Stimulated activated CD4-positive, alpha-beta T cell treated with anti-CD3 and anti-CD28 coated beads, TNF-alpha, amount 100 ng/mL, for 24 hours (primary cell): ENCODE measurements at places on chromosomes 5 and 9.

GRCh38 chr5:93311881-93312280, 269.1 kb downstream of the NR2F1-AS1 start:
- no peak for DNase-seq

DNA sequence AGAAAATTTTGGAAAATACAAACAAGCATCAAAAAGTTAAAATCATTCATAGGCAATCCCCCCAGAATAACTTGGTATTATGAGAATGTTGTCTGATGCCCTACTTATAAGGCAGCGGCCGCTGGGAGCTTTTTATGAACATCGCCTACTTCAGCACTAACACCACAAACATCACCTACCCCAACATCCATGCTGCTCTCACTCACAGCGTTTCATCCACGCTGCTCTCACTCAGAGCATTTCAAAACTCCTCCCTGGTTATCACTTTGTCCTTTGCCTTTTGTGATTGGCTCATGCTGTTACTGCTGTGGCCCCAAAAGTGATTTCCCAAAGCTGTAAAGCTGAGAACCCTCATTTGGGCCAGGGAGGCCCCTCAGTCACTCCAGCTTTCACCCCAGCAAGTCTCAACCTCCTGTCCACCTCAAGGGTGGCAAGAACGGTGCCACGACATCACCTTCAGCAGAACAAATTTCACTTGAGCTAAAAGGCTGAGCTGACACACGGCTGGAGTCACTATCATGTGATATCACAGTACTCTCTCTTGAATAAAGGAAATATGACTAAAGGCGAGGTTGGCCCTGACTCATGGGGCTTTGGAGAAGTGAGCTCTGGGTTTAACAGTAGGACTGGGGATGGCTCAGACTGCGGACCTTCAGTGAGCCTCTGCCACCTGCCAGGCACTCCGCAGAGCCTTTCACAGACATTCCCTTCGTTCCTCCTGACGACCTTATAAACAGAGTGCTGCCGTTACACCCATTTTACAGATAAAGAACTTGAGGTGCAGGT, 25.2 kb downstream of the SHC3 start:
- peak; percentile 5 for DNase-seq

DNA sequence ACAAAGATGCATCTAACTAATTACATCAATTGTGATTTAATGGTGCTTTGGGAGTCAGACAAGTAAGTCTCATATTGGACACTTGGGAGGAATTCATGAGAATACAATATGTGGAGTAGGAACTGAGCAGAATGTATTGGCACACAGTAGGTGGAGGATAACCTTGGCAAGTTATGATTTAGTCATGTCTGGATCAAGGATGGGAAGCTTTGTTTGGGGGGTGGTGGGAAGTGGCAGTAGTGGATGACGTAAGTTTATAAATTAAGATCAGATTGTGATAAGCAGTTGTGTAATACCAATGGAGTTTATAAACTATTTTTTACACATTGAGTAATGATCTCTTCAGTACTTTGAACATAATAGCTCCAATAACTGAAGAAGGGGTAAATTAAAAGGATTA, 67.0 kb downstream of the SGCD start:
- DNase-seq: no peak

DNA sequence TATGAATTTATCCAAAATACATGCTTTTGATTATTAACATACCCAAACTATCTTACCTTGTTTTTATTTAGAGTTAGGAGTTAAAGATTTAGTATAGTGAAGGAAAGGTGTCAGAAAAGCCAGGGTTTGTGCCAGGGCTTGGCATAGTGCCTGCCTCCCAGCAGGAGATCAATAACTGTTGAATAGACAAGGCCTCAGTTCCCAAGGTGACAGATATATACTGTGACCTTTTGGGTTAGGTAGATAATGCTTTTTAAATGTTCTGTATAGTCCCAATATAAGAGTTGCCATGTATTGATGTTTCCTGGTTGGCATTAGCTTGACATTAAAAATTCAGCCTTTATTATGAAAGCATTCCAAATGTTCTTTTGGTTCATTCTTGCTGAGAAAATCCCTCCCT, 121.8 kb downstream of the MCTP1 start:
- no peak for DNase-seq

GRCh38 chr9:136700959-136701667, 11.3 kb upstream of the DIPK1B start:
- peak; percentile 58 for DNase-seq

DNA sequence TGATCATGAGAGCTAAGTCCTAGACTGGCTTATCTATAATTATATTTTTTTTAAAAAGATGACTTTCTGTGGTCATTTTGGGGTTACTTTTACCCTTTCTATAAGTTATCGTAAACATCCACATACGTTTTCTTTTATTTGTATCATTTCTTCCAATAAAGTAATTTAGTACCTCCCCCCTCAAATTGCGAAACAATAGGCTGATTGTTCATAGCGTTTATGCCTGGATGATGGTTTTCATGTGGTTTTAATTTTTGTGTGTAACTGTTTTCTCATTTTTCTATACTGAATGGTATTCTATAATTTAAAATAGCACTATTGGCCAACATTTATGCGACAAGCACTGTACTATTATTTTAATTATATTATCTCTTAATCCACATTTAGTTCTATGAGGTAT, 44.5 kb downstream of the SMC5 start:
- no peak for DNase-seq

DNA sequence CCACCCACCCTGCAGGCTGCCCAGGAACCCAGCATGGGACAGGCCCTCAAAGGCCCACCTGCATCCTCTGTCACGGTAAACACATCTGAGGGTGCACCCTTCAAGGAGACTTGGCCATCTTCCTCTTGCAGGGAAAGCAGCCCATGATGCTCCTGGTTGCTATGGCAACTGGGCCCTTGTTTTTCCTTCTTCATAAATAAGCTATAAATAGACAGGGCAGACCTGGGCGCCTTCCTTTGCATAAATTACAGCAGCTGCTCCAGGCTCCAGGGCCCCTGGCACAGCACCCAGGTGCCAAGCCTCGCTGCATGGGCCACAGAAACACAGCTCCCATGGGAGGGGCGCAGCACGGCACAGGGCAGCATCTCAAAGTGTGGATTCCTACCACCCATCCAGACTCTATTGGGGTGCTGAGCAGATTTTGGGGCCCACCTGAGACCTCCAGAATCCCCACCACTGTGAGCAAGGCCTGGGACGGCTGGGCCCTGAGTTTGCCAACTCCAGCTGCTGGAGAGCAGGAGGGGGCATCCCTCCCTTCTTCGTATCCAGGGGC, 5.8 kb upstream of the PSMB7 start:
- DNase-seq: no peak

GRCh38 chr9:27088981-27089380, 20.0 kb upstream of the TEK start:
- DNase-seq: no peak

DNA sequence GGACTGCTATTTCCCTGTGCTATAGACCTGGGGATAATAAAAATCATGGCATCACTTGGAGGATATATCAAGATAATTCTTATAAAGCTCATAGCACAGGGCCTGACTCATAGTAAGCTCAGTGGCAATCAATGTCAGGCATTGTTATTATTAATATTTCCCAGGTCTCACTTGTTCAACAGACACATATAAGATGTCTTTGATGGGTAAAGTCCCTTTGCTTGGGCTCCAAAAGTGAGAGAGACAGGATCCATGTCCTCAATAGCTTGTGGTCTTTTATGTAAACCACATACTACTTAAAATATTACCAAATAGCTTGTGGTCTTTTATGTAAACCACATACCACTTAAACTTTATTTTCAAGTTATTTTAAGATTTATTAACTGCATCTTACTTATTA, 11.2 kb downstream of the SH3RF2 start:
- DNase-seq: no peak

DNA sequence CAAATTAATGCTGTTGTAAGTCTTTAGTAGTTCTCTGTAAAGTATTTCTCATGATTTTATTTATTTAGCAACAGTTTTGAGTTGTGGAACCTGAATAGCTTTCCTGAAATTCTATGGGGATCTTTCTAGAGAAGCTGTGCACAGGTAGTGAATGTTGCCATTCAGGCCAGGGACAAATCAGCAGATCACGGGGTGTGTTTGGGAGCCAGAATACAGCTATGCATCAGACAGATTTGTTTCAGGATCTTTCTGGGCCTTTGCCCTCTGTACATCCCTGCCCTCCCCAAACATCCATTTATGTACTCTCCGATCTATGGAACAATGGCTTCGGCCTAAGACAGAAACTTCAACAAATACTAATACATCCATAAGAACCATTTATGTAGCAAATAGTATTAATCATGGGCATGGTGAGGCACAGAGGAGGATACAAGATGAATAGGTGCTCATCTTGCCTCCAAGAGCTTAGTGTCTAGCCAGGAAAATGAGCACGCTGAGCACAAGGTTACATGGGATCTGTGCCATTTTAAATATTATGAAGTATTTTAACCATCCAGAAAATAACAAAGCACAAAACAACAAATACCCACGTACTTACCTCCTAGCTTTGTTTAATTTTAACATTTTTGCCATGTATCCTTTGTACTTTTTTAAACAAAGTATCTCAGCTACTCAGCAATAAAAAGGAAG, 13.1 kb downstream of the ARHGEF37 start:
- DNase-seq: no peak

- no peak for DNase-seq
Observed at GRCh38 chr5:153530357-153531143, 40.1 kb downstream of the GRIA1 start.

GRCh38 chr5:25515525-25515924, 870.7 kb upstream of the CDH10 start:
- no peak for DNase-seq

GRCh38 chr9:35972093-35972492, 14.1 kb upstream of the OR2S2 start:
- DNase-seq: no peak

- DNase-seq: no peak
Observed at GRCh38 chr9:133349965-133350616, 2.1 kb downstream of the RPL7A start.

DNA sequence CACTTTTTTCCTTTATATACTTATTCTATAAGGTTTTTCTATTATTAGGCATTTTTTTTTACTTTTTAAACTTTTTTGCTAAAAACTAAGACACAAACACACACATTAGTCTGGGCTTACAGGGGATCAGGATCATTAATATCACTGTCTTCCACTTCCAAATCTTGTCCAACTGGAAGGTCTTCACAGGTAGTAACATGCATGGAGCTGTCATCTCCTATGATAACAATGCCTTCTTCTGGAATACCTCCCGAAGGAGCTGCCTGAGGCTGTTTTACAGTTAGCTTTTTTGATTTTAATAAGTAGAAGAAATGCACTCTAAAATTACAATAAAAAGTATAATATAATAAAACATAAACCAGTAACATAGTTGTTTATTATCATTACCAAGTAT, 345.5 kb upstream of the PTGER4 start:
- no peak for DNase-seq

DNA sequence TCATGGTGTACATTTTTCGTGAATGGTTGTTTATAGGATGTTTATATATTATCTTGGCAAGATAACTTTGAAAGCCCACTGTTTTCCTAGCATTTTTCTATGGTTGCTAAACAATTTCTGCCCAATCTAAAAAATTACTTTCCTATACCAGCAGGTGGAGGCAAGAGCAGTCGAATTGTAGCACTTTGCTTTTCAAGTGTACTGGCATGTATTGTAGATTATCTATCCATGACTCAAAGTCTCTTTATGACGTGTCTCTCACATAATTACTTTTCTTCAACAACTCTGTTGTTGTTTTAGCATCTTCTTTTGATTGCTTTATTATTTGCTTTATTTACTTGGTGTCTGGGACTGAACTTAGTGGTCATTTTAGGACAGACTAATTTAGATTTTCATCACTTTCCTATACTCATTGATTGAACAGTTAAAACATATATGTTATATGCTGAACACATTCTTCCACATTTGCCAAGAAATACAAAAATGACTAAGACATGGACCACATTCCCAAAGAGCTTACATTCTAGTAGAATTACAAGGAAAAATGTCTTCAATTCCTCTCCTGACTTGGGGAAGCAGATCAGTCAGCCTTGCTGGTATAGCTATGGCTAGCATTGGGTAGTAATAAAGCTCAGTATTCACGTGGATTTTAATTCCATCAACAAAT, 20.7 kb downstream of the NLN start:
- no peak for DNase-seq

- DNase-seq: no peak
Observed at GRCh38 chr5:140327589-140327988, 18.8 kb downstream of the HBEGF start.

DNA sequence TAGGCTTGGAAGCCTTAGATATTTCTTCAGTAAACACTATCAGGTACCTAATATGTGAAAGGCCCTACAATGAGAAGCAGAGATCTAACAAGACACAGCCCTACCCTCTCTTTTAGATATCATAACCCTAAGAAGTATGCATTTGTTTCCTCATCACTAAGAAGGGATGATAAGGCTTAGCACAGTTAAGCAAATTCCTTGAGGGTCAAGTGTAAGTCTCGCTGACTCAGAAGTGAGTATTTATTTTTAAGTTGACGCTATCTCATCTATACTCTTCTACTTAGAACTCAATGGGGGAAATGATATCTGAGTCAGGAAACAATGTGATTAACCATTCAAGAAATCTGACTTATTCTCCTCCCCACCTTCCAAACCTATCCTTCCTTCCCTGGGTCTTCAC, 149.7 kb downstream of the ESM1 start:
- no peak for DNase-seq

DNA sequence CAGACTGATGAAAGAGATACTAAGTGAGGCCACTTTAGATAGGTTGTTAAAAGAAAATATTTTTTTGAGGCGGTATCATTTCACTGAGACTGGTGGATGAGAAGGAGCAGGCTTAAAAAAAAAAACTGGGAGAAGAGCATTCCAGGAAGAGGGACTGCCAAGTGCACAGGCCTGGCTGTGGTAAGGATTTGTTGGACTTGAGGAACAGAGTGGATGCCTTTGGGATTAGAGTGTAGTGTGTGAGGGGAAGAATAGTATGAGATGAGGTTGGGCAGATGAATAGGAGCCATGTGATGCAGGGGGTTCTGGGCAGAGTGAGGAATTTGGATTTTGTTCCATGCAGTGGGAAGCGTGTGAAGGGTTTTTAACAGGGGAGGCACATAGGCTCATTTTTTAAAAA, 57.9 kb downstream of the PBX3 start:
- DNase-seq: no peak

- no peak for DNase-seq
Observed at GRCh38 chr9:114276908-114277821, 45.7 kb upstream of the ORM1 start.

DNA sequence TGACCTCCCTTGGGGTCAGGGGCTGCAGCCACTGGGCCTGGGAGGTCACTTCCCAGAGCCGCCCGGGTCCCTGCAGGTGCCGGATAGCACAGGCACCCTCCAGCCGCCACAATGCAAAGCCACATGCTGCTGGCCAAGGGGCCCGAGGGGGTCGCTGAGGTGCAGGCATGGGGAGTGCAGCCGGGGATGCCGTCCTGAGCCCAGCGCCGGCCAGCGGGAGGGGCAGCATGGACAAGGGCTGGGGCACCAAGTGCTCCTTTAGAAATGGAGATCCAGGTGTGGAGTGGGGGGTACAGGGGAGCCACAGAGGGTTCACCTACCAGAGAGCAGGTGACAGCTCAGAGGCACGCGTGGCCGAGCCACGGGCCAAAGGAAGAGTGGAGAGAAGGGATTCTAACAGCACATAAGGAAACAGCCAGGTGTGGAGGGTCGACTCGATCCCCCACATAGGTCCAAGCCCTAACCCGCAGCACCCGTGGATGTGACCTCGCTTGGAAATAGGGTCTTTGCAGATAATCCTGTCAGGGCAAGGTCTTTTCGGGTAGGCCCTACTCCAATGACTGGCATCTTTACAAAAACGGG, 24.7 kb downstream of the ZDHHC11B start:
- DNase-seq: no peak

- DNase-seq: no peak
Observed at GRCh38 chr5:128546658-128547281, 8.7 kb upstream of the FBN2 start.

- DNase-seq: no peak
Observed at GRCh38 chr9:82419696-82420486, 431.3 kb downstream of the SPATA31D1 start.
